ENCODE measurements at places on chromosomes 1 and 21.

DNA sequence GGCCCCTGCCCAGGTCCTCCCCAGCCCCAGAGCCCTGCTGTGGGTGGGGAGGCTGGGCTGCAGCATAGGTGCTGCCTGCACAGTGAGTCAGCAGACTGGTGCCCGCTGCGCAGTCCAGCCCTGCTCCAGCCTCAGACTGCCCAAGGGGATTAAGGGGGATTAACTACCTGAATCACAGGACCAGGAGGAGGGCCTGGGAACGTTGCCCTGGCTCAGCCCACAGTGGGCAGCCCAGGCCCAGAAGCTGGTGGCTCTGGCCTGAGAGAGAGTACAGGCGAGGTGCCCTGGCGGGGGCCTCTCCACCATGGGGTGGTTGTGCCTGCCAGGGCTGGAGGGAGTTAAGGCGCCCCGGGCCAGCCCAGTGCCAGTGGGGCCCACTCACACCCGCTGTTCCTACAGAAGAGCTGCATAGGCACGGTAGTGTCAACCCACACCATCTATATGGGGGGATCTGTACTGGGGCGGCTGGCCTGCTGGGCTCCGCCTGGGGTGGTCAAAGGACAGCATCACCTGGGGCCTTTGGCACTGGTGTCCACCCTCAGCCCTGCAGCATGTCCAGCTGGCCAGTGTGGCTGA is 2.3 kb downstream of the OBSCN start:
- DNase-seq, result no peak

GRCh38 chr1:14945132-14946010 is 208.2 kb upstream of the TMEM51 start:
- DNase-seq, result no peak

- DNase-seq, result no peak
These were observed 283.4 kb upstream of the ZRANB2 start for GRCh38 chr1:71364236-71364635.

DNA sequence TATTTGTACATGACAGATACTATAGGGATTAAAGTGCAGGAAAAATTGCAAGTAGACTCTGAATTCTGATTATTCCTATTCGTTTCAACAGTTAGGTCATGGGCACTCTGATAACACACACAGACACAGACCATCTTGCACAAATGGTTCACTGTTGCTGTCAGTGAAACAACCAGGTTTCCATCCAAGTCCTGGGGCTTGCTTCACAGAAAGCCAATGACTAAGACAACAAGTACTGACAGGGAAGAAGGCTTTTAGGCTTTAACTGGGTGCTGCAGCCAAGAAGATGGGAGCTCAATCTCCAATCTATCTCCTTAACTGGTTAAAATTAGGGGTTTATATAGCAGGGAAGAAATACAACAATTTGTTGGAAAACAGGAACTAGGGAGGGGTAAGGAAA is 57.6 kb downstream of the RIMS3 start:
- no peak for DNase-seq

- DNase-seq, result no peak
These were observed 9.2 kb upstream of the CDC42 start for GRCh38 chr1:22043198-22043769.

DNA sequence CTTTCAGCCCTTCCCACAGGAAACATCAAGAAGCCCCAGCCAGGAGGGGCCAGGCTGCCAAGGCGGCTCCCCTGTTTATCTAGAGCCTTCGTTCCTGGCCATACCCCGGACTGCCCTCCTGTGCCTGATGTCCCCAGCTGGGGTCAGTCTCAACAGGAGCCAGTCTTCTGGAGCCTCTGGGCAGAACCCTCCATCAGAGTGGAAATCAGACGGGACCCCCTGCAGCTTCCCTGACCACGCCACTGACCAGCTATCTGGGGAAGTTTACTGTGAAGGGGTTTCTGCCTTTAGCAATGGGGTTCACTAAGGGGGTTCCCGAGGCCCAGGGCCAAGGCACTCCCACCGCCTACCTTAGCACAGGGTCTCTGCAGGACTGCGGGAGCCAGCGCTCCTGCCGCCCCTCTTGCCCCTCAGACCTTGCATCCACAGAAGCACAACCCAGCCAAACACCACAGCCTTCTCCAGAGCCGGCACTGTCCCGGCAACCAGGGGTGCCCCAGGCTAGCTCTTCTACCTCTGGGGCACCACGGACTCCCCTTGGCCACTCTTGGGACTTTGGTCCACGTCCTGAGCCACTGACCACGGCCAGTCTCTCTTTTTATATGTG is 3.5 kb upstream of the MTFR1L start:
- DNase-seq, result no peak

DNA sequence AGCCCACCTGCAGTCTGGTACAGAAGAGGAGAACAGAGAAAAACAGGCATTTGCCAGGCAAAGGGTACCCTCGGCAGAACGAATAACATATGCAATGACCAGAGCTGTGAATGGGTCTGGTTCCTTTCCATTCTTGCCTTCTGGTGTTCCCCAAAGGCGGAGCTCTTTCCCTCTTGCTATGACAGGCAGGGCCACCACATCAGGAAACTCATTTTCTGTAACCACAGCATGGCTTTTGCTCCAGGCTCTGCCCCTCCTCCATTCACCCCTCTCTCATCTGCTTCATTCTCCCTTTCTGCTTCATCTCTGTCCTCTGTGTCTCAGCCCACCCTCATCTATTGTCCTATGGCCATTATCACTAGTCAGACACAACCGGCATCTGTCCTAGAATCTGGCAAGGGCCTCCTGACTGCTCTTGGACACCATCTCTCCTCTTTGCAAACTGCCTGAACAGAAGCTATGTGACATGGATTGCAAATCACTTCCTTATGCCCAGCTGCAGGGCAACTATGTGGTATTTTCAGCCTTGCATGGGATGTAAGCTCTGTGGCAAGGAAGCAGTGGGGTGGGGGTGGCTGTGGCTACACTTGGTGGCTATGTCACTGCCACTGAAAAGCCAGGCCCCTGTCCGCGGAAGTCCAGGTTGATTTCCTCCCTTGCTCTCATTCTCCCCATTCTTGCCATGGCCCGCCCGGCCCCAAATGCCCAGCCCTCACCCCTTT is 78.8 kb upstream of the ABCD3 start:
- DNase-seq, result no peak

GRCh38 chr1:6028042-6028850 is 17.4 kb upstream of the KCNAB2 start:
- DNase-seq, result no peak

GRCh38 chr1:201982082-201982622 is 296 bp upstream of the RNPEP start:
- no peak for DNase-seq

- no peak for DNase-seq
These were observed 11.7 kb downstream of the OR2AJ1 start for GRCh38 chr1:247936415-247936814.

DNA sequence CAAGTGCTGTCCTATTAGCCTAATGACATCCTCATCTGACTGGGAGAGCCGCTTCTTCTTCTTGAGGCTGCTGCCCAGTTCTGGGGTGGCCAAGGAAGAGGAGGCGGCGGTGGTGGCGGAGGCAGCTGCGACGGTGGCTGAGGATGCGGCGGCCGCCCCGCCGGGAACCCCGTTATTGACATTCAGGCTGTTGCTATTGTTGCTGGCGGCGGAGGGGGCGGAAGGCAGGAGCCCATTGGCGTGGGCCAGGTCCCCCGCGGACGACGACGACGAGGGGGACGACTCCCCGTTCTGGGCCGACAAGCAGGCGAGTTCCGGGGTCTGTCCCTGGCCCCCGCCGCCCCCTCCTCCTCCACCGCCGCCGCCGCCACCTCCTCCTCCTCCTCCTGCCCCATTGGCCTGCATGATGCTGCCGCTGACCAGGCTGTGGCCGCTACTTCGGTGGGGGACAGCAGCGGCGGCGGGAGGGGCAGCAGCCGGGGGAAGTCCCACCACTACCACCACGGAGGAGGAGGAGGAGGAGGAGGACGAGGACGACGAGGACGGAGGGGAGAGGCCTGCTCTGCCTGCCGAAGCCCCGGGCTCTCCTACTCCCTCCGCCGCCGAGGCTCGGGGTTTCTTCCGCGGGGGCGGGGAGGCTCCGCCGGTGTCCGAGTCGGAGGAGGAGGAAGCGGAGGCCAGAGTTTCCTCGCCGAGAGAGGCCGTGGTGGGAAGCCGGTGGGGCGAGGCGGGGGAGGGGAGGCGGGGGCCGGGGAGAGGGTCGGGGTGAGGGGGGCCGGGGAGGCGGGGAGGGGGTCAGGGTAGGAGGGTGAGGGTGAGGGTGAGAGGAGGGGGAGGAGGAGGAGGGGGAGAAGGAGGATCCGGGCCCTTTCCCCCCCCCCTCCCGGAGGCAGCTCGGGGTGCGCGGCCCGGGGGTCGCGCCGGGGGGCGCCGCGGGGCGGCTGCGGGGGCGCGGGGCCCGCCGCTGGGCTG is 610 bp downstream of the WDR26 start:
- DNase-seq, result no peak

- no peak for DNase-seq
These were observed 55.9 kb downstream of the SETD4 start for GRCh38 chr21:36004441-36004840.

DNA sequence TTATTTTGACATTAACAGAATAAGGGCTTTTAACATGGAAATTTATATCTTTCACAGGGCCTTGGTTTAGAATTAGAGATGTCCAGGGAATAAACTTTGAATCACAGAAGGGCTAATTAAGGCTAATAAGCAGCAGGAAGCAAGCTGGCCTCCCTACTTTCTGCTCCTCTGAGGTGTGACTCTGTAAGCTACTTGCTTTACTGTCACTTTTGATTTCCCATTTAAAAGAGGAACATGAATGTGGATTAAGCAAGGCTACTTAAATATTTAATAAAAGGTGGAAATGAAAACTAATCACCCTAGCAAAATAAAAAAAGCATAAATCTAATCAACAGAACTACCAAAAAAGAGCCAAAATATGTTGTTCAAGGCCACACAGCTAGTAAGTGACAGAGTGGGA is 28.9 kb upstream of the CD5L start:
- no peak for DNase-seq

- no peak for DNase-seq
These were observed 28.0 kb downstream of the CRYAA start for GRCh38 chr21:43196826-43197225.

GRCh38 chr21:26804895-26805609 is 40.2 kb downstream of the ADAMTS1 start:
- no peak for DNase-seq

- DNase-seq, result no peak
These were observed 28.6 kb downstream of the AGPAT3 start for GRCh38 chr21:43893536-43894205.

- no peak for DNase-seq
These were observed 11.7 kb upstream of the EPHA2 start for GRCh38 chr1:16167331-16168143.

GRCh38 chr1:22426781-22427180 is 24.9 kb upstream of the ZBTB40 start:
- DNase-seq, result no peak

- DNase-seq, result no peak
These were observed 192.9 kb downstream of the PCP4 start for GRCh38 chr21:40060083-40060677.

GRCh38 chr1:243513726-243514491 is 258.1 kb downstream of the SDCCAG8 start:
- DNase-seq, result no peak

DNA sequence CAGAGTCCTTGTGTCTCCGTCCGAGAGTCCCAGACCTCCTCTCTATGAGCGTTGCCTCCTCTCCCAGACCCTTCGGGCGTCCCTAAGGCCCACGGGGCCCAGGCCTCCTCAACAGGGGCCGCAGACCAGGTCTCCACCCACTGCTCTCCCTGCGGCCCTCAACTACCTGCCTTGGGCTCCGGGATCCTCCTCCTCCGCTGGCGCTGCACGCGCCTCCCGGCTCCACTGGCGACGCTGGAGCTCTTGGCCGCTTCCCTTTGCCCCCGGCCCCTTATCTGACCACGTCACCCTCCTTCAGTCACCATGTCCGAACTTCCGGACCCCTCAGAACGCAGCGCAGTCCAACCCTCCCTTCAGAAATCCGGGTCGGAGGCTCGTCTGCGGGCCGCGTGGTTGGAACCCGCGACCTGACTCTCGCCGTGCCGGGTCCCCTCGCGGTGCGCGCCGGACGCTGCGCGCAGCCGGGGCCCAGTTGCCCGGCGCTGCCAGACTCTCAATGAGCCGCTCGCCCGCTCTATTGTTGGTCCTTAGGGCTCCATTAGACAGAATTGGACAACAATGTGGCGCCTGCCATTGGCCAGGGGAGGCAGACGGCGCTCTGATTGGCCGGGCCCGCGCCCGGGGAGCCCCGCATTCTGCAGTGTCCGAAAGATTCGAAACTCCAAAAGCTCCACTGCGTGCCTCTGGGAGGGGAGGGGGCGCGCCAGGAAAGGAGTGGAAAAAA is at the start of gene DMRTA2:
Gene DMRTA2 (minus strand): TSS at position 498 of the 724 bp plus-strand sequence. CDS start 1,907 bp downstream, outside the sequence.
- DNase-seq, result no peak

DNA sequence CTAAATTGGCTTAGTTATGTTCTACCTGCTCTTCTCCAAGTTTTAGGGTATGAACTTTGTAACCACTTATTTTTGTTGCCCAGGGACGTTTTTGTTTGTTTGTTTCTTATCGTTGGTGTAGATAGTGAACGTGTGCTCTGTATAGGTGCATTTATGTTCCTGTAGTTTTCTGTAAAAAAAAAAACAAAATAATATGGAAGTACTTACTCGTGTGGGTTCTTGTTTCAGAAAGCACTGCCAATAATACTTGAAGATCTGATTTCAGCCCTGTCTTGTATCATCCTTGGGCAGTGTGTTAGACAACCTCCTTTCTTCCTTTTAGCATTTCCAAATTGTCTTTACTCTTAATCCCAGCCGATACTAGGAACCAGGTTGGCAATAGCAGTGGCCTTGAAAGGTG is 4.4 kb downstream of the FAM20B start:
- DNase-seq, result no peak

GRCh38 chr1:181038399-181038873 is 4.7 kb downstream of the MR1 start:
- peak; percentile 78 for DNase-seq

GRCh38 chr1:218823291-218823900 is 350.3 kb upstream of the LYPLAL1 start:
- DNase-seq, result no peak

GRCh38 chr1:68308034-68308433 is 75.7 kb upstream of the WLS start:
- no peak for DNase-seq

- no peak for DNase-seq
These were observed 3.0 kb downstream of the LDLRAD2 start for GRCh38 chr1:21814981-21815582.

DNA sequence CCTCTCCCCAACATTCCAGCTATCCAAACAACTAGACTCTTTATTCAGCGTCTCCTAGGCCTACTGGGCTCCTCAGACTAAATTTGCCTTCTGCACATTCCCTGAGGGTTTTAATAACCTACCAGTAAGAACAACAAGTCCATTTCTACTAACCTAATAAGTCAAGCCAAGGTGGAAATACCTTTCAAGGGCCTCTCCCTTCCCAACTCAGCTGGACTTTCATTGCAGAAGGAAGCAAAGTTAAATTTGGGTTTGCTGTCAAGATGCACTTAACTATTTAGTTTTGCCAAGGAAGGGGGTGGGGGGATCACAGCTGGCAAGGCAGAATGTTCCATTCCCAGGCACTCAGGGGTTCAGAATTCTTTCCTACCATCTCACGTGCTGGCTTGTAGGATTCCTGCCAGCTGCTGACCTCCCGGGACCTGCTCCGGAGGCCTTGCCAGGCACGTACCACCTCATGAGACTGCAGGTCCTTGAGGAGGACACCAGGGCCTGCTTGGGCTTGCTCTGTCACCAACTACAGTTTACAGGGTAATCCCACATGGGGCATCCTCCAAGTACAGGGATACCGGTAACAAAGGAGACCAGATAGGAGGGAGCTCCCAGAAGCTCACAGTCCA is 29.8 kb downstream of the SLC30A1 start:
- DNase-seq, result no peak

- no peak for DNase-seq
These were observed 19.6 kb upstream of the NCF2 start for GRCh38 chr1:183609759-183610452.

Data from iPS DF 6.9 (cell line).